ENCODE measurements at places on chromosomes 6 and 20. TPM values are rescaled to one million over a fixed set of nuclear protein-coding genes. Genes with fewer than 3 reads are reported as not detected.

XKR7 gene
- not detected for total RNA-seq

WFDC10B gene
- not detected for total RNA-seq

ID4 gene
- 13.3 TPM for total RNA-seq

HDGFL1 gene
- total RNA-seq, result not detected

CHRNA4 gene
- not detected for total RNA-seq

KCNK5 gene
- under 0.01 TPM for total RNA-seq

KCNB1 gene
- not detected for total RNA-seq

NKX2-2 gene
- total RNA-seq, result not detected

GSTA1 gene
- not detected for total RNA-seq

BYSL gene
- total RNA-seq, result 27.0 TPM

MRAP2 gene
- total RNA-seq, result under 0.01 TPM

RAB32 gene
- total RNA-seq, result 280 TPM

CGA gene
- not detected for total RNA-seq

SLC22A23 gene
- 69.1 TPM for total RNA-seq

SEMG1 gene
- total RNA-seq, result not detected

WASF1 gene
- 8.2 TPM for total RNA-seq

PEX6 gene
- 59.4 TPM for total RNA-seq

NAPB gene
- 10.6 TPM for total RNA-seq

DEFB127 gene
- total RNA-seq, result not detected

ARMC12 gene
- 1.0 TPM for total RNA-seq

HLA-DQA1 gene
- total RNA-seq, result not detected

PTCHD4 gene
- 3.6 TPM for total RNA-seq

GJA10 gene
- total RNA-seq, result not detected

C6orf58 gene
- not detected for total RNA-seq

FOXO3 gene
- total RNA-seq, result 42.4 TPM

ZNF334 gene
- 7.9 TPM for total RNA-seq

GPR6 gene
- not detected for total RNA-seq

KCNG1 gene
- 145 TPM for total RNA-seq

HFE gene
- 1.4 TPM for total RNA-seq

ACOT8 gene
- 23.9 TPM for total RNA-seq

CST4 gene
- total RNA-seq, result not detected

CTCFL gene
- not detected for total RNA-seq

SMPD2 gene
- 17.8 TPM for total RNA-seq

IL17F gene
- not detected for total RNA-seq

LRRC73 gene
- 0.34 TPM for total RNA-seq

Data from nasal cavity respiratory epithelium epithelial cell of viscerocranial mucosa (primary cell).